ENCODE measurements at places on chromosomes 4 and X.

GRCh38 chrX:134254511-134254910, 17.5 kb downstream of the CCDC160 start:
- no peak for DNase-seq

- DNase-seq: no peak
Observed at GRCh38 chr4:186248643-186249042, 17.3 kb upstream of the F11 start.

GRCh38 chr4:1137063-1137776, 23.9 kb upstream of the RNF212 start:
- no peak for DNase-seq

DNA sequence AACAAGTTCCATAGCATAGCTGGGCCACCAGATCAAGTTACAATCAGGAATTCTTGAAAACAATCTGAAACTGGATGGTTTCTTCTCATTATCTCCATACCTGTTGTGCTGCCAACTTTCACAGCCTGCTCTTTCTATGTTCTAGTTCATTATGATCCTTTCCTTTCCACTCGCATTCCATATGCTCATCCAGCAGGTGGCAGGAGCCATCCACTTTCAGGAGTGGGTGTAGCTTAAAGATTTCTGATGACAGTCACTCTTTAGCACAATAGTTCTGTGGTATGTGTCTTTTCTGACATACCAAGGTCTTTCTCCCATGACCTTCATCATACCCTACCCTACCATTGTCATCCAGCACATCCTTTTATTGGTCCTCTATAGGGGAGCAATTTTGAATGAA, 46.4 kb downstream of the PAGE2 start:
- DNase-seq: peak; percentile 1

DNA sequence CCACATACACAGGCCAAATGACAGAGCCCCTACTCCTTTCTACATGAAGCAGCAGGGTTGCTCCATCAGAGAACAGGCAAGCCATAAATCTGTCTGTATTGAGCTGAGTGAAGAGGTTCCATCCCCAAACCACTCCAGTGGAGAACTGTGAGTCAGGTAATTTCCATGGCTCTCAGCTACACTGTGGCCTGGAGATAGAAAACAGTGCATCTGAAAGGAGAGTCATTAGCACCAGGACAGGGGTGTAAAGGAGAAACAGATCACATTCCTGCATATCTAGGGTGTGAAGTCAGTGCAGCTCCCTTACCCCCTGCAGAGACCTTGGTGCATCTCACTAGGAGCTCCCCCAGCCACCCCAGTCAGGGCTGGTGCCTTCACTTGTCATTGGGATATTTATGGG, 314.7 kb downstream of the CHIC1 start:
- no peak for DNase-seq

- no peak for DNase-seq
Observed at GRCh38 chr4:57370691-57371090, 260.5 kb upstream of the IGFBP7 start.

DNA sequence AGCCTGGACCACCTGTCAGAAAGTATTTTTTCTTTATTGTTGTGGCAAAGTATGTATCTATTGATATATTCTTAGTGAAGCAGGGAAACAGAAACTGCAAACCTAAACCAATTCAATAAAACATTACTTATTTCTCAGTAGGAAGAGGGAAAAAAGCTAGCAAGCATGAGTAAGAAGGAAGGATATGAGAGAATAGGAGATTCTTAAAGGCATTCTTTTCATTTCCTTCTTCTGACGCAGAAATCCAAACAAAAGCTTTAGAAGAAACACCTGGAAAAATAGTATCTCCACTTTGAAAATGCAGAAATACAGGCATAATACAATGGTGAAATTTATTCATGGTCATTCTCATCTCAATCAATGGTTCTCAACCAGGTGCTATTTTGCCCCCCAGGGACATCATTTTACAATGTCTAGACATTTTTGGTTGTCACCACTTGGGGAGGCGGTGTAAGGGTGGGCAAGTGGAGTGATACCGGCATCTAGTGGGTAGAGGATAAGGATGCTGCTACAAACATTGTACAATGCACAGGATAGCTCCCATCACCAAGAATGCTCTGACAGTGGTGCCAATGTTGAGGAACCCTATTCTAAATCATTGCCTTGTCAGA, 21.7 kb upstream of the ATXN3L start:
- DNase-seq: no peak

DNA sequence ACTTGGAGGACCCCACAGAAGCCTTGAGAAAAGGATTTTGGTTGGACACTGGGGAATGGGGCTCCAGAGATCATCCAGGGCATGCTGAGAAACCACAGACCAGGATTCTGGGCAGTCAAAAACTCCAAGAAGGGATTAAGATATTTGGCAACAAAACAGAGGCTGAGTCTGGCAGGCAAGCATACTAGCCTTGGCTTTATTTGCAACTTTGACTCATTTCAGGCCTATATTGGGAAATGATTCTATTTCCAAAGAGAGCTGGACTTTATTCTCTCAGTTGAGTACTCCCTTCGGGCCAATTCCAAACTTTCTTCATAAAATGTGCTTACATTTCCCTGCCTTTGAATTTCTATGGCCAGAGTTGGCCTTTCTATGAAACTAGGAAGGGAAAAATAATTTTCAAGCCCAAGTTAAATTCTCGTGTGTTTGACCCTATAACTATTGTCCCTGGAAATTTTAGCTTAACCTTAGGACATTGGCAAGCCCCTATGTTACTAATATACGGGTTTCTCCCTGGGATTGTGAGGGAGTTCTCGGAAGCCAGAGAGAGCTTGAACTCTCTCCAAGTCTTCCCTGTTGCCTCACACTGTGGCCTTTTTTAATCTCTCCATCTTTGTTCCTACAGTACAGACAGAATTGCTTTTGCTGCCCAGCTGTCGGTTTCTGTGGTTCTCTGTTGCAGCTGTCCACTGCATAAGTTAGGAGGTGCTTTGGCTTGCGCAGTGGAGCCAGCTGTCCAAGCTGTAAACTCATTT, 112.6 kb upstream of the FAM9A start:
- no peak for DNase-seq

DNA sequence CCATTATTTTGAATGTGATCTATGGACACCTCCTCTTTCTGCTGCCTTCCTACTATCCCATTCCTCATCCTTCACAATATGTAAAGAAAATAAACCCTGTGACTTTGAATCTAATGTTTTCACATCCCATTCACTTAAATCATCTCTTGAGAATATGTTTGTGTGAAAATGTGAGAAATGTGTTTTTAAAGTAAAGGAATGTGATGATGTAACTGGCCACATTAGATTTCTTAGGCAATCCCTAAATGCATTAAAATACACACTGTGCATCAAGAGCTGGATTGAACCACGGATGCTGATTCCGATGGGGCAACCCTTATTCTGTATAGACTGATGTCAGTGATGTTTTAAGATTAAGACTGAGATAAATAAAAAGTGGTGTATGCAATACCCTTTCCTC, 558.9 kb upstream of the TENM3 start:
- DNase-seq: no peak

GRCh38 chrX:103275947-103276567, 493 bp downstream of the TCEAL5 start:
- DNase-seq: no peak

DNA sequence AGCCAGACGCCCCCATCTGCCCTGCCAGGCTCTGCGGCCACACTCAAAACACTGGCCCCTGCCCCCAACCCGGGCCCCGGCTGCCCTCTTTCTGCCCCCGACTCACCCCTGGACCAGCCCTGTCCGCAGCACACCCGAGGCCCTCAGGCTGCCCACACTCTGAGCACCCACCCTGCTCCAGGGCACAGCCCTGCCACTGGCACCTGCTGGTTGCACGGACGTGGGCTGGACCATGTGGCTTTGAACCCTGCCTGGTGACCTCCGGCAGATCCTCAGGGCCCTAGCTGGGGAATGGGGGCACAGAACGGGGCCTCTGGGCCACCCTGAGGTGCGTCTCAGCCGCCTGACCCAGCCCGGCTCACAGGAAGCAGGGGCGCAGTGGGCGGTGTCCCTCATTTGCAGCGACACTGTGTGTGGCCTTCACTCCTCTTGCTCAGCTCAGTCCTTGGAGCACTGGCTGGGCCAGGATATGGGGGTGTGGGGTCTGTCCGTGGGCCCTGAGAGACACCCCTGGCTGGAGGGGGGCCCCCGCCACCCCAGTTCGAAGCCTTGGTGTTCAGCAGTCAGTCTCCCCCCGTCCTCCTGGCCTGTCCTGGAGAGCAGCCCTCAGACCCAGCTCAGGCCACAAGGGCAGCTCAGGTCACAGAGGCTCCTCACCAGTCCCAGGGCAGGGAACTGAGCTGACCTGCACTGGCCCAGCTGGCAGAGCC, 73.2 kb downstream of the FAM53A start:
- DNase-seq: no peak

DNA sequence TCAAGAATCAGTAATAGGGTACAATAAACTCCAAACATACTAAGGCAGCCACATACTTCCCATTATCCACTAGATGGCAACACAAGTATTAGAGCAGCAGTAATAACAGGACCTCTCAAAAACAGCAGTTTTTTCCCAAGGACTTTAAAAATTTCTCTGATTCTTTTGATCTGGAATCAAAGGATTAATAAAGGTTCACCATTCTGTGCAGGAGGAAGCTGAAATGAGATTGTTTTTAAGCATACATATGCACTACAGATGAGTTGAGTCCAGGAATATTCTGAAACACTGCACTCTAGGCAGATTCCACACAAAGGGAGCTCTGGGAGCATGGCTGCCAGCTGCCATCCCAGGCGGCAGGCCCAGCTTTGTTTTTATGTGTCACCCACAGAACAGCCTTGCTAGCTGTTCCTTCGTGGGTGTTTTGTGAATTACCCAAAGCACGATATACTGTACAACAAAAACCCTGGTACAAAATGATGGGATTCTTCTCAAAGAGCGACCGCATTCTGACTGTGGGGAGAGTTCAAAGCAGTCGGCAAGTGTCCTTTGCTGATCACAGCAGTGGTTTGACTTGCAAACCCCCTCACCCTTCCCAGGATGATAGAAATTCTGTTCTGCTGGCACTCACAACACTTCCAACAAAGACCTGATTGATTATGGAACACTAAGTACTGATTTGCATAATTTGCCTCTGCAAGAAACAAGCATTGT, 61.0 kb downstream of the STX18 start:
- no peak for DNase-seq

DNA sequence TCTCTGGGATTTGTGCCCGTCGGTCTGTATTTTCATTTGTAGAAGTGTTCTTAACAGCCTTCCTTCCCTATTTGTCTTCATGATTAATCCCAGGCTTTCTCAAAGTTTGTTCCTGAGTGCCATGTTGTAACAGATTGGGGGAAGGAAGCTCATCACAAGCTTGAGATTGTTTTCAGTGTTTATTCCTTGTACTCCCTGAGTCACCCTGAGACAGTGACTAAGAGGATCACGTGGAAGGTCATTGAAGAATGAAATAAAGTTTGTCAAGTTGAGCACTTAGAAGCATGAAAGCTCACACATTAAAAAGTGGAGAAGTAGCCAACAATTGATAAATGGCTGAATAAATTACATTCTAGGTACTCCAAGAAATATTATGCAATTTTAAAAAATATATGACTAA, 153.5 kb upstream of the FAM241A start:
- no peak for DNase-seq

GRCh38 chr4:37665333-37666320, 20.5 kb downstream of the RELL1 start:
- no peak for DNase-seq

GRCh38 chr4:186669159-186669731, 54.4 kb downstream of the FAT1 start:
- no peak for DNase-seq

DNA sequence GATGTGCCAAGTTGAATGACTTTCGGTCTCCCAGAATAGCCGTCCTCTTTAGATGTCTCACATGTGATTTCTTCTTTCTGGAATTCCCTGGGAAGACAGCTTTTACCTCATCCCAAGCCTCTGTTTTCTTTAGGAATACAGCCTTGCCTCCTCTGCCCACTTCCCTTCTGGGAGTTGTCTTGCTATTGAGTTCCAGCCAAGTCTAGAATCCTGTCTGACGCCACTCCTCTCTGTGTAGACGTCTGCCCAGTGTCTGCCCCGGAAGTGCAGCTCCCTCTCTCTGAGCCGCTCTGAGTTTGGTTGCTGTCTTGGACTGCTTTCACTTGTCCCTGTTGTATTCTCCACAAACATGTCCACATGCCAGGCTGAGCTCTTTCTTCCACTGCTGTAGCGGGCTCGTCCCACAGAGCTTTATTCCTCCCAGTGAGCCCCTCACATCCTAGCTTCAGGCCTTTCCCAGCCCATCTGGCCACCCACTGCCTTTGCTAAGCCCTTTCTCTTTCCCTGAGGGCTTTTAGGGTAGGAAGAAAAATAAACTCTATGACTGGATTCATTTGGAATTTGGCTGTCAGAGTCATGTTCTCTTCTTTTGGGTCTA, 9.0 kb upstream of the IGFBP7 start:
- DNase-seq: no peak

DNA sequence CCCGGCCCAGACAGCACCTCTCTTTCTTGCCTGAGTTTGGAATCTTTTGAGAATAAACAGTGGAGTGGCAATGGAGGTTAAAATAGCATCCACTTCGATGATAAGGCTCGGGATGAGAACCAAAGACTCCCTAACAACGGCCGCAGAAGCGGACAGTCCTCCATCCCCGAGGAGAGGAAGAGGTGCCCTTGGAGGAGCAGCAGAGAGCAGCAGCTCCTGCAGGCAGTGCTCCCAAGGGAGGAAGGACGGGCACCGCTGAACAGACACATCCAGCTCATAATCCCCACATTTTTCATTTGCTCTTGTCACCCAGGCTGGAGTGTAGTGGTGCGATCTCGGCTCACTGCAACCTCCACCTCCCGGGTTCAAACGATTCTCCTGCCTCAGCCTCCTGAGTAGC, 61.3 kb downstream of the DCTD start:
- no peak for DNase-seq
